ENCODE measurements at places on chromosomes 5 and 9. TPM values are rescaled to one million over a fixed set of nuclear protein-coding genes. Genes with fewer than 3 reads are reported as not detected.

Gene SLC6A3
- not detected for total RNA-seq

Gene EIF4E1B
- total RNA-seq: not detected

Gene SYNPO
- 6.1 TPM for total RNA-seq

Gene TRIM36
- total RNA-seq: 0.13 TPM

Gene PAEP
- not detected for total RNA-seq

Gene CBY3
- total RNA-seq: not detected

Gene UIMC1
- 27.6 TPM for total RNA-seq

Gene SOHLH1
- not detected for total RNA-seq

Gene OR1K1
- not detected for total RNA-seq

Gene PCDHA12
- not detected for total RNA-seq

Gene KYAT1
- 5.8 TPM for total RNA-seq

Gene SMIM33
- total RNA-seq: not detected

Gene WDR38
- not detected for total RNA-seq

Gene DDX46
- total RNA-seq: 16.9 TPM

Gene FREM1
- 0.11 TPM for total RNA-seq

Gene SAXO1
- not detected for total RNA-seq

Gene C7
- total RNA-seq: not detected

Gene FBXL7
- total RNA-seq: 8.7 TPM

Gene TMEM8B
- total RNA-seq: 3.7 TPM

Gene ESM1
- total RNA-seq: 25.5 TPM

Gene C6
- total RNA-seq: not detected

Gene RBM27
- total RNA-seq: 13.9 TPM

Gene ADGRD2
- not detected for total RNA-seq

Gene TAS2R1
- not detected for total RNA-seq

Gene TPPP
- 0.13 TPM for total RNA-seq

Gene LAMC3
- total RNA-seq: not detected

Gene OBP2B
- total RNA-seq: not detected

Gene MPDZ
- total RNA-seq: 29.2 TPM

Gene SLC22A5
- total RNA-seq: 1.9 TPM

Gene S100Z
- not detected for total RNA-seq

Gene AP3B1
- total RNA-seq: 49.7 TPM

Gene RFESD
- total RNA-seq: 1.2 TPM

Gene KCNV2
- total RNA-seq: not detected

Gene C9orf152
- total RNA-seq: not detected

Gene CER1
- total RNA-seq: not detected

Gene SLC34A3
- not detected for total RNA-seq

Gene PAX5
- not detected for total RNA-seq

Gene SH3PXD2B
- total RNA-seq: 20.7 TPM

All from GM23248 (cell line).